ENCODE measurements at places on chromosomes 2 and 18. TPM values are rescaled to one million over a fixed set of nuclear protein-coding genes. Genes with fewer than 3 reads are reported as not detected.

The POTEC gene
- 0.02 TPM for polyA plus RNA-seq

The IL1B gene
- 13.8 TPM for polyA plus RNA-seq

The GNLY gene
- 7.0 TPM for polyA plus RNA-seq

The ARHGAP25 gene
- 31.7 TPM for polyA plus RNA-seq

The SERPINB13 gene
- 9.8 TPM for polyA plus RNA-seq

The ATP6V1B1 gene
- 1.4 TPM for polyA plus RNA-seq

The PHLPP1 gene
- polyA plus RNA-seq, result 3.2 TPM

The IL1F10 gene
- polyA plus RNA-seq, result 1.1 TPM

The FER1L5 gene
- polyA plus RNA-seq, result 0.09 TPM

The HAUS1 gene
- 45.7 TPM for polyA plus RNA-seq

The SP5 gene
- polyA plus RNA-seq, result 0.55 TPM

The DYNAP gene
- polyA plus RNA-seq, result 0.14 TPM

The UGT1A3 gene
- polyA plus RNA-seq, result not detected

The TMEFF2 gene
- 0.05 TPM for polyA plus RNA-seq

The SERPINB12 gene
- polyA plus RNA-seq, result 4.0 TPM
